ENCODE measurements at places on chromosomes 2 and 18.

- DNase-seq = peak; percentile 91
Measured at GRCh38 chr2:96842600-96842999, 1.2 kb downstream of the ANKRD23 start.

GRCh38 chr2:47504174-47504810 lies 101.3 kb downstream of the MSH2 start:
- DNase-seq = no peak

DNA sequence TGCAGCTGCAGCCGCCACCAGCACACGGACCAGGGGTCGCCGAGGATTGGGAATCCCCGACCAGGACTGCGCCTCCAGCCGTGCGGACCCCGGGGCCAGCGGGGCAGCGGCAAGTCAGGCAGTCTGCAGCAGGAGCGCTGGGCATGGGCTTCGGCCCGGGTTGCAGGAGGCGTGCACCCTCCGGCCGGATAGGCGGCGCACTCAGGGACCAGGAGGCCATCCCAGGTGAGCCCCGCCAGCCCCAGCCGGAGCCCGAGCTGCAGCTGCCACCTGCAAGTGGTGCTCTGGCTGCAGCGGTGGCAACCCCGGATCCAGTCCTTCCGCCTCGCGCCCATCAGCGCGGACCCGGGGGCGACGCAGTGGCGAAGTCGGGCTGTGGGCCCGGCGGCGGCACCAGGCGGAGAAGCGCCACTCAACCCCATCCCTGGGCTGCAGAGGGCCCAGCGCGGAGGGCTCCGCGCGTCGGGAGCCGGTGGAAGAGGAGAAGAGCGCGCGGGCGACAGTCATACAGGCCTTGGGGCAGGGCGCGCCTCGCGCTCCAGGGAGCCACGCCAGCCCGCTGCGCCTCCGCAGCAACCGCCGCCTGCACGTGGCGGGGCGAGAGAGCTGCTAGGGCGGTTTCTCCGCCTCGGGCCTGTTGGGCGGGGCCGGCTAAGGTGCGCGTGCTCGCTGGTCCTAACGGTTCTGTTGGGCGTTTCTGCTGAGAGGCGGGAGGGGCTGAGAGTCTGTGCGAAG lies 73.8 kb downstream of the RPIA start:
- peak; percentile 95 for DNase-seq

GRCh38 chr2:207711750-207712530 lies 500 bp downstream of the CCNYL1 start:
- peak; percentile 43 for DNase-seq

GRCh38 chr18:36718705-36719328 lies 110.0 kb downstream of the TPGS2 start:
- no peak for DNase-seq

DNA sequence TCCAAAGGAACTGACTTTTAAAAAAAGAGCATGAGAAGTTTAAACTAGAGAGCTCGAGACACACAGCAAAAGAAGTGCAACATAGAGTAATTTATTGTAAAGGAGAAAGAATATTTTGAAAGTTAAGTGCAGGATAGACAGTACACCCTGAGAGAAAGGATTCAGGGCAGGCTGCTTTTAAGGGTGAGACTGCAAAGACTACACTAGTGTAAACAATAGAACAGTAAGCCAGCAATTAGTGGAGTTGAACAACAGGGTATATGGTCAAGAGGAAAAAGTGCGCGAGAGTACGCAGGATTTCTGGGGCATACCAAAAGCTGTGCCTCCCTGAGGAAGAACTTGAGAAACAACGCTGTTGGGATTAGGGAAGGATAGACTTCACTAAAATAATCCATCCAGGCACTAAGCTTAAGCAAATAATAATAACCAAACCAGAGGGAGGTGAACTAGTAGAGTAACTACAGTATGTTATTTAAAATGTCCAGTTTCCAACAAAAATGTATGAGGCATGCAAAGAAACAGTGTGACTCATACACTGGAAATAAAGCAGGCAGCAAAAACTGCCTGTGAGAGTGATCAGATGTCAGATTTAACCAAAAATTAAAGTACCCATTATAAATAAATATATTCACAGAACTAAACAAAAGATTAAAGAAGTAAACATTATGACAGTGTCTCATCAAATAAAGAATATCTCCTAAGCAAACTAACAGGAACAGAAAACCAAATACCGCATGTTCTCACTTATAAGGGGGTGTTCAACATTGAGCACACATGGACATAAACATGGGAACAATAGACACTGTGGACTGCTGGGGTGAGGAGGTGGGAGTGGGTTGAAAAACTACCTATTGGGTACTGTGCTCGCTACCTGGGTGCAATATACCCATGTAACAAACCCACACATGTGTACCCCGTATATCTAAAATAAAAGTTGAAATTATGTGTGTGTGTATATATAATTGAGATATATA lies 40.5 kb upstream of the EMILIN2 start:
- DNase-seq = no peak

- no peak for DNase-seq
Measured at GRCh38 chr2:95262896-95263542, 11.2 kb upstream of the PROM2 start.

DNA sequence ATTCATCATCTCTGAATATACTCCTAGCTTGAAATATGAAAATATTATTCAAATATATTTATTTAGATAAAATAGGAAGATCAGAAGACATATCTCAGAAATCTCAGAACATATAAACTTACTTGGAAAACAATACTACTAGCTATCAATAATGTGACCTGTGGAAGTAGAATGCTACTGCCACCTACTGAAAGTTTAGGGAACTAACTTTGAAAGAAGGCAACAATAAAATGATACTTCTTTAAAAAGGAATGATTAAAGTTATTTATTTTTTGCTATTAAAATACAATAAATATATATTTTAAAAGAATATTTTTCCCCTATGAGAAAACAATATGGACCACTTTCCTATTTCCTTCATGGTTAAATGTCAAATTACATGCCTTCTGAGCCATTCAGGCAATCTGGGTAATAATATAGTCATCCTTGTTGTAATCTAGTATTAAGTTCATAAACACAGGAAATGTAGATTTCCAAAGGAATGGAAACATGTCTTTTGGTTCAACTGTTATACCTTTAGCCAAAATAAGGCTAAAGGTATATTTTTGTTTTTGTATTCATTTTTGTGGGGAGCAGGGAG lies 26.0 kb downstream of the ACADL start:
- DNase-seq = no peak

- peak; percentile 12 for DNase-seq
Measured at GRCh38 chr18:39260565-39260964, 1695.0 kb upstream of the CELF4 start.

DNA sequence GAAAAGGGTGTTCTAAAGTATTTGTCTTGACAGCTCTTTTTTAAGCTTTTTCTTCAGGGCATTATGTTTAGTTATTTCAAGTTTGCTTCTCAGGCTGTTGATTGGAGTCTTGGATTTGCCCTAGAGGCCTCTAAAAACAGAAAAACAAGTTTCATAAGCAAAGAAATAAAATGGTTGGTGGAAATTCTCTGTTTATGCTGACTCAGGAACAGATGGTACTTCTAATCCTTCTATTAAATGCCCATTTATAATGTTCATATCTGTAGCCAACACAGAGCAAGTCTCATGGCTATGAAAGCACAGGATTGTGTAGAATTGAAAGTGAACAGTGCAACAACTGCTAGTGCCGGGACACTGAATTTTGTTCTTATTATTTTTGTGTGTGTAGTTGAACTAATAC lies 60.4 kb downstream of the KCNJ3 start:
- DNase-seq = no peak

DNA sequence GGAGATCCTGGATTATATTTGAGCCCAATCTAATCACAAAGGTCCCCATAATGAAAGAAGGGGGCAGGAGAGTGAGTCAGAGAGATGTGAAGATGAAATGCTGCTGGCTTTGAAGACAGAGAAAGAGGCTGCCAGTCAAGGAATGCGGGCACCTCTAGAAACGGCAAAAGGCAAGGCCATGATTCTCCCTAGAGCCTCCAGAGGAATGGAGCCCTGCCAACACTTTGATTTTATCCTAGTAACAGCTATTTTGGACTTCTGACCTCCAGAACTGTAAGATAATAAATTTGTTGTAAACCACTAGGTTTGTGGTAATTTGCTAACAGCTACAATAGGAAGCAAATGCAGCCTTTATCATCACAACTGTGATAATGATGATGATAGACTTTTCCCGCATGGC lies 32.9 kb downstream of the LBH start:
- DNase-seq = no peak

DNA sequence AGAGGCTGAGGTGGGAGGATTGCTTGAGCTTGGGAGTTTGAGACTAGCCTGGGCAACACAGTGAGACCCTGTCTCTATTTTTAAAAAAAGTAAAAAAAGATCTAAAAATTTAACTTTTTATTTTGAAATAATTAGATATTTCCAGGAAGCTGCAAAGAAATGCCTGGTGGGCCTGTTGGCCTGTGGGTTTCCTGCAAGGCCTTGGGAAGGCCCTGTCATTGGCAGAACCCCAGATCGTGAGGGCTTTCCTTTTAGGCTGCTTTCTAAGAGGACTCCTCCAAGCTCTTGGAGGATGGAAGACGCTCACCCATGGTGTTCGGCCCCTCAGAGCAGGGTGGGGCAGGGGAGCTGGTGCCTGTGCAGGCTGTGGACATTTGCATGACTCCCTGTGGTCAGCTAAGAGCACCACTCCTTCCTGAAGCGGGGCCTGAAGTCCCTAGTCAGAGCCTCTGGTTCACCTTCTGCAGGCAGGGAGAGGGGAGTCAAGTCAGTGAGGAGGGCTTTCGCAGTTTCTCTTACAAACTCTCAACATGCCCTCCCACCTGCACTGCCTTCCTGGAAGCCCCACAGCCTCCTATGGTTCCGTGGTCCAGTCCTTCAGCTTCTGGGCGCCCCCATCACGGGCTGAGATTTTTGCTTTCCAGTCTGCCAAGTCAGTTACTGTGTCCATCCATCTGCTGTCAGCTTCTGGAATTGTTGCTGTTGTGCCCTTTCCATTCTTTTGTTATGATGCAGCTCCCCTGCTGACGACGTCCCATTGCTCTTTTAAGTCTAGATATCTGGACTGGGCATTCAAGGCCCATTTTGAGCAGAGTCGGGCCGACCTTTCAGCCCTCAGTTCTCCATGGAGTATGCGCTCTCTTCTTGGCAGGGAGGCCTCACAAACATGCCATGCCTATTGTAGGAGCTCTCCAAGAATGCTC lies 6.6 kb downstream of the PROC start:
- DNase-seq = no peak

DNA sequence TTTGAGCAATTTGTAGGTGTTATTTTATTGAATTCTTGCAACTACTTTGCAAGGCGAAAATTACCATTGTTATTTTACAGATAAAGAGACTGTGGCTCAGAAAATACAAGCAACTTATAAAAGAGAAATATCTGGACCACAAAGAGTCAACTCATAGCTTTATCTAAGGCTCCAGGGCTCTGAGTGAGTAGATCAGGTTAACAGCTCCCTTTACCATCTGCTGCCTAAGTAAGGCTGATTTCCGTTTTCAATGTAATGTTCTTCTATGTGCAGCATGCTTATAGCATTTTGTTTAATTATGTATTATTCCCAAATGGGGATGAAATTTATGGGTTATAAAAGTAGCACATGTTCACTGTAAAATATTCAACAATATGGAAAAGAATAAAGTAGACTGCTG lies 299.1 kb upstream of the TNP1 start:
- no peak for DNase-seq

GRCh38 chr2:70777450-70777849 lies 9.4 kb upstream of the ADD2 start:
- DNase-seq = no peak

GRCh38 chr2:79876430-79876829 lies 363.6 kb downstream of the CTNNA2 start:
- peak; percentile 4 for DNase-seq

DNA sequence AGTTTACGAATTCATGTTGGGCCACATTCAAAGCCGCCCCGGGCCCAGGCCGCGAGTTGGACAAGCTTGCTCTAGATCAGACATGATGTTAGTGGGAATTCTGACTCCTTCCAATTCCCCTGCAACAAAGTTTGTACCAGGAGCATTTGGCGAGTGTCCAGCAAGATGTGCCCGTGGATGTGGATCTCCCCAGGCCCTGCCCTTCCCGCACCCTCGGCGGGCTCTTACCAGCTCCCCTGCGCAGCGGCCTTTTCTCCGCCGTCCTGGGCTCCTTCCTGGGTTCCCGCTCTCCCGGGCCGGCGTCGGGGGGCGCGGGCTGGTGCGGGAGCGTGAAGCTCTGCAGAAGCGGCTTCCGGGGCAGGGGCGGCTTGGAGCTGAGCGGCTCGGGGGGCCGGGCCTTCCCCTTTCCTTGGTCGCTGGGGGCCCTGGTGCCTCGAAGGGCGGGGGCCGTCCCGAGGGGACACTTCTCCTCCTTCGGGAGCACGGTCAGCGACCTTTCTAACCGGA lies 90.8 kb upstream of the MGAT4A start:
- no peak for DNase-seq

- no peak for DNase-seq
Measured at GRCh38 chr2:128753321-128753720, 434.7 kb upstream of the HS6ST1 start.

GRCh38 chr2:375270-375955 lies 87.5 kb upstream of the ALKAL2 start:
- DNase-seq = no peak

DNA sequence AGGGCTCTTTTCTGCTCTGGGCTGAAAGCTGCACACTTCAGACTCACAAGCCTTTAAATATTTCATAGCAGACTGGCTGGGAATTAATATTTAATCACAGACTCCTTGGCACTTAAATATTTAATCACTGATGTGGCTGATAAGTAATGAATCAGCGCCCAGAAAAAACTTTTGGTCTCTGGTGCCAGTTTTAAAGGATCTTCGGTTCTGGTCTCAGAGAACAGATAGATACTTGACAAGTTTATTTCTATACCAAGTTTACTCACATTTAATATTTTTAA lies 201.2 kb downstream of the MYCN start:
- DNase-seq = no peak

DNA sequence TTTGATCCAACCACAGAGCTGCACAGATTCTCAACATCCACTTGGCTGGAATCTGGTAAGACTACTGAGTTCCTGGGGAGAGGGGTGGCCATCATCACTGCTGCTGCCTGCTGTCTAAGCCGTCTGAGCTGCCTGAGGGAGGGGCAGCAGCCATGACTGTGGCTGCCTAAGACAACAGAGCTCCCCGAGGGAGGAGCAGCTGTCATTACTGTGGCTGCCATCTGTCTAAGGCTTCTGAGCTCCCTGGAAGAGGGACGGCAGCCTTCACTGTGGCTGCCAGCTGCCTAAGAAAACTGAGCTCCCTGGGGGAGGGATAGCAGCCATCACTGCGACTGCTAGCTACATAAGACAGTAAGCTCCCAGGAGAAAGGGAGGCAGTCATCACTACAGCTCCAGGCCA lies 584.4 kb downstream of the NR4A2 start:
- no peak for DNase-seq

GRCh38 chr18:22546905-22547570 lies 129.3 kb upstream of the CTAGE1 start:
- no peak for DNase-seq
